ENCODE measurements at places on chromosomes 1 and 21.

GRCh38 chr1:18358600-18358999 is 122.1 kb upstream of the KLHDC7A start:
- DNase-seq, result no peak

GRCh38 chr1:91520942-91521507 is 20.4 kb downstream of the CDC7 start:
- no peak for DNase-seq

GRCh38 chr1:153465811-153466636 is 5.6 kb upstream of the S100A7 start:
- peak; percentile 55 for DNase-seq

GRCh38 chr1:220044678-220045355 is 1.5 kb downstream of the EPRS1 start:
- no peak for DNase-seq

GRCh38 chr1:198656500-198656932 is 17.7 kb downstream of the PTPRC start:
- no peak for DNase-seq

- DNase-seq, result no peak
Measured at GRCh38 chr1:17874710-17875109, 119.6 kb downstream of the ACTL8 start.

DNA sequence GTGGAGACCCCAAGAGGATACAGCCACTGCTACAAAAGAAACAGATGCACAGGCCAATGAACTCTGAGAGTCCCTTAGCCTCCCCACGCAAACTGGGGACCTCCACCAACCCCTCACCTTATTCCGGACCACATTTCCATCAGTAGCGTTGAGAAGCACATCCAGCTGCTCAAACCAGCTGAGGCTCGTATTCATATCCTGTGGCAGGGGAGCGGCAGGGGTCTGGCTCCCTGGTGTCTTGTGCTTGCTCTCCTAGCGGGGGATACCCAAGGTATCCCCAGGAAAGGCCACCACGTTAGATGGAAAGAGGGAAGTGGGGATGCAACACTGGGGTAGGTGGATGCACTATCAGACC is 481 bp downstream of the CCDC163 start:
- DNase-seq, result no peak

DNA sequence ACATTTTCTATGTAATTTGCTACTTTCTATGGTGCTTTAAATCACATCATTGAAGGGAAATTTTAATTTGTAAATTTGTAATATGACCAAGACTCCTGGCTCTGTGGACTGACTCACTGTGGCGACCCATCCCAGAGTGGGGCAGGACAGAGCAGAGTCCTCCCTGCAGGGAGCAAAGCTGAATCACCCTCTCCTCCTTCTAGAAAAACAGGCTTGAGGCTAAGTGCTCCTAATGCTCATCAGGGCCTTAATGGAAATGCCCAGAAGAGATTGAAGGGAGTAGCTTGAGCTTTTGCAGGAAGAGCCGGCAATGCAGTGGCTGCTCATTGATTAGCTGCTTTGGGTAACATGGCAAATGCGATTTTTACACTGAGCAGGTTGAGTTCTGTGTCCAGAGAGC is 16.8 kb downstream of the S100A10 start:
- no peak for DNase-seq

DNA sequence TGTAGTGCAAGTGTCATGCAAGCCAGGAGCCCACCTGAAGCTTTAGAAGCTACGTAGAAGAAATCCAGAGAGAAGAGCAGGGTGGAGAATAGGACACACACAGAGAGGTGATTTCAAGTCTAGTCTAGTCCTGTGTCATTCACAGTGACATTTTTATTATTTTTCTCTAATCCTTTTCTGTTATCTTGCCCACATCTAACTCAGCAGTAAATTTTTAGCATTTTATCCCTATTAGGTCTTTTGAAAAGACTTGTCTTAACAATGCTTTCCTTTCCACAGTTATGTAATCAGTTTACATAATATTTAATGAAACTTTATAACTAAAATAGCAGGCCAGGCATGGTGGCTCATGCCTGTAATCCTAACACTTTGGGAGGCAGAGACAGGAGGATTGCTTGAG is 198.6 kb downstream of the ADGRL2 start:
- no peak for DNase-seq

DNA sequence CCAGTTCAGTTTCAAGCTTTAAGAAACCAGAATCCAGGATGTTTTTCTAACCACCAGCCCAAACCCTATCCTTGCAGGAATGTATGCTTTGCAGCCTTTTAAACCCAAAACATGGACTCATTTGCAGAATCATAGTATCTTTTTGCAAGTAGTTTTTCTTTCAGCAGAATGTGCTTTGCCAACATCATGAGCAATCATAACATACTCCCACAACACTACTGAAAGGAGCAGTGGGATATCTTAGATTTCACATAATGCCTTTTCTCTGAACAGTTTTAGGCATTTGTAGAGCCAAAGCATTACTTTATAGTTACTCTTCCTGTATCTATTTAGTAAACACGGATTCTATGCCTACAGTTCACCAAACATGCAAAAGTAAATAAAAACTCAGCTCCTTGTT is 10.0 kb upstream of the SH2D2A start:
- no peak for DNase-seq

GRCh38 chr1:33344896-33345560 is 24.1 kb upstream of the A3GALT2 start:
- DNase-seq, result no peak

GRCh38 chr1:64877151-64877550 is 89.2 kb downstream of the JAK1 start:
- DNase-seq, result no peak

- DNase-seq, result no peak
Measured at GRCh38 chr1:111596499-111596898, 23.1 kb upstream of the RAP1A start.

DNA sequence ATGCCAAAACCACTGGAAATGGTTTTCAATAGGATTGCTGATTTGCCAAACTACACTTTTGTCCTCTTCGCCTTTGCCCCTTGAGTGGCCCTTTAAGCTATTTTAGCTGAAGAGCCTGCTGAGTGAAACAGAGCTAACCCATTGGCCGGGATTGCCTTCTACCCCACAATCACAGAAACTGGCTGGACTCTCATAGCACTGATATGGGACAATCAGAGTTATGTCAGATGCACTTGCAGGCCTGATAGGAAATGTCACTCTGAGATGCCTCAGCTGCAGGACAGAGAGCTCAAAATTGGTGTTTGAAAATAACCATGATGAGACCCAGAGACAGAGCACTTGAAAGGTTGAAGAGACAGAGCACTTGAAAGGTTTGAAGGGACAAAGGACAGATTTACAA is 354.4 kb downstream of the BRINP2 start:
- no peak for DNase-seq

DNA sequence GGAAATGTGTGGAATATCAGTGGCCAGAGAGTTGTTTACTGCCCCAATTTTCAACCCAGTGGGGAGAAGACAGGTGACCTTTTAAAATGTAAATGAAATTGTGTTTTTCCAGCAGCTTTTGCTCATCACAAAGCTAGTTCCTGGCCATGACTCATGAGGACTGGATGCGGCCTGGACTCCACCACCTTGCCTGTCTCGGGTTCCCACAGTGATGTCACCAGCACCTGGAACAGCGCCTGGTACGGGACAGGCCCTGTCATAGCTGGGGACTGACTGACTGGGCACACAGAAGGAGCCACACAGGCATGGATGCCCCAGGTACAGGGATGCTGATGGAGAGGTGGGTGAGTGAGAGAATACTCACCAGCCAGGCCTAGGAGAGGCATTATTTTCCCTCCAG is 277.1 kb downstream of the AJAP1 start:
- no peak for DNase-seq

DNA sequence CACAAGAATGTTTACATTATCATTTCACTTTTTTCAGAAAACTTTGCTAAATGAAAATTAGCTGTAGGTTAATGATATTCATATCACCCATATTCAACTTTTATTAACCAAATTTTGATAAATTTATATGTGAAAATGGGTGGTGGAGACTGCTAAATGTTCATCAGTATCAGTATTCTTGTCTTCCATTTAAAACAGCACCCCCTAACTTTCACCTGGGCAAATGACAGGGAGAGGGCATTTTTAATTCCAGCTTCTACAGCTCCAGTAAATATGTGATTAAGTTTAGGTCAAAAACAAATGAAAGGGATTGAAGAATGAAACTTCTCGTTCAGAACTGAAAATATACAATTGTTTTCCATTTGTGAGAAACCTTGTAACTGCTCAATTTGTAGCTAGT is 722.2 kb downstream of the KCNT2 start:
- DNase-seq, result no peak

- no peak for DNase-seq
Measured at GRCh38 chr1:80582980-80583379, 1217.8 kb upstream of the ADGRL2 start.

GRCh38 chr1:236370420-236370819 is 23.7 kb upstream of the EDARADD start:
- no peak for DNase-seq

DNA sequence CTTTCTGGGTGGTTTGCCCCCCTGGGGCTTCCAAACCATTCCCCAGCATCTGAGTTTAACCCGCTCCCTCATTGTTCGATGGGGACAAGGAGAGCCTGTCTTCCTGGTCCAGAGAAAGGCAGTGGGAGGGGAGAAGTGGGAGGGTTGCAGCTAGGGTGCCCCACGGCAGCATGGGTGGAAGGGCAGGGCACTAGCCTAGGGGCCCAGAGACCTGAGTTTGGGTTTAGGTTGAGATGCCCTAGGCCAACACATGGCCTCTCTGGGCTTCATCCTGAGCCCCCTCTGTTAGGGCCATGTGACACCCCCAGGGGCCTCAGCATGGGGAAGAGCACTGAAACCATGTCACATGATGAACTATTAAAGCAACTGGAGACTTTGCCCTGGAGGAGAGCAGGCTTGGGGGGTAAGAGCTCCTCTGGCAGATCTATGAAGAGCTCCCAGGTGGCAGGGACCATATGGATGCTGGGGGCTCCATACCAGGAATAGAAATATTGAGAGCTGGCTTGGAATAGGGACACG is 9.7 kb upstream of the RUNX3 start:
- DNase-seq, result no peak

DNA sequence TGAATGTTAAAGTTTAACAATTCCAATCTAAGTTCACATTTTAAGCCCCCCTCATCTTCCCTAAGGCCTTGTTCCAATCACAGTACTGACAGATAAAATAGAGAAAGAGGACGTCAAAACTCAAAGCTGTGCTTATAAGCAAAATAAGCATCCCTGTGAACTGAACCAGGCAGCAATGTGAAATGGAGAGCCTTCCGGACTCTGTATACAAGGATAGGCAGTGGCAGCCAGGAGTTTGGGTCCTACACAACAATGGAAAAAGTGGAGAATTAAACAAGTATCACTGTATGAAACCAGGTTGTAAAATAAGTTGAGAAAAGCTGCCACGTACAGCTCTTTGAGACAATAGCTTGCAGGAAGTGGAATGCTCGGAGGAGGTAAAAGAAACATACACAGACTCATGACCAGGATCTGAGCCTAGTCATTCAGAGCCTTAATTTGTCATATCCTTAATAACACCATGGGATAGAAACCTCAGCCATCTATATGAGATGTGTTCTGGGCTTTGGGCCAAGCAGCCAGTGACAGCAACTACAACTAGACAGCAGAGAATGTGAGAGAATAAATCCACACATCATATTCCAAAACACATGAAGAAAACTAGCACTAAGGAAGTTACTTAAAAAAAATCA is 55.2 kb upstream of the PALMD start:
- peak; percentile 80 for DNase-seq

DNA sequence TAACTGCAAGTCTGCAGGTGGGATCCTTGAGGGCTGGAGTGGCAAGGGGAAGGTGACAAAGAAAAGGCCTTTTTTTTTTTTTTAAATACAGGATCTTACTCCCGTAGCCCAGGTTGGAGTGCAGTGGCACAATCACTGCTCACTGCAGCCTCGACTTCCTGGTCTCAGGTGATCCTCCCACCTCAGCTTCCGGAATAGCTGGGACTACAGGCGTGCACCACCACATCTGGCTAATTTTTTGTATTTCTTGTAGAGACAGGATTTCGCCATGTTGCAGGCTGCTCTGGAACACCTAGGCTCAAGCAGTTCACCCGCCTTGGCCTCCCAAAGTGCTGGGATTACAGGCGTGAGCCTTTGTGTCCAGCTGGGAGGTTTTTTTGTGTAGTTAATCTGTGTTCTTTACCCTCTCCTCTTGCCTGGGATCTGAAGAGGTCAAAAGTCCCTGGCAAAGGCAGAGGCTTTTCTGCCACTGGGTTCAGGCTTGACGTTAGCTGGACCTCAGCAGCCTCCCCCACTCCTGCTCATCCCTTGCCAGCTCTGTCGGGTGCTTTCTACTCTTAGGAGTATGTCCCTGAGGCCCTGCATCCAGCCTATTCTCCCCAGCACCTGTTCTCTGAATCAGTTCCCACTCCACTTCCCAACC is 5.2 kb downstream of the IL6R start:
- no peak for DNase-seq

GRCh38 chr1:70685300-70686286 is 274.5 kb downstream of the CTH start:
- peak; percentile 30 for DNase-seq

GRCh38 chr1:11925938-11926292 is 312 bp downstream of the KIAA2013 start:
- DNase-seq, result no peak

- DNase-seq, result no peak
Measured at GRCh38 chr1:211635597-211636205, 39.7 kb downstream of the NEK2 start.

Data from SJSA1 (cell line).